GM12878 (cell line): ENCODE measurements at places on chromosomes 5 and 9. TPM values are rescaled to one million over a fixed set of nuclear protein-coding genes. Genes with fewer than 3 reads are reported as not detected.

TTLL11 gene
- total RNA-seq = 2.9 and 3.1 TPM in 2 replicates

LVRN gene
- total RNA-seq = not detected in 2 replicates

EXOC3 gene
- total RNA-seq = 48.9 and 50.3 TPM in 2 replicates

DNA sequence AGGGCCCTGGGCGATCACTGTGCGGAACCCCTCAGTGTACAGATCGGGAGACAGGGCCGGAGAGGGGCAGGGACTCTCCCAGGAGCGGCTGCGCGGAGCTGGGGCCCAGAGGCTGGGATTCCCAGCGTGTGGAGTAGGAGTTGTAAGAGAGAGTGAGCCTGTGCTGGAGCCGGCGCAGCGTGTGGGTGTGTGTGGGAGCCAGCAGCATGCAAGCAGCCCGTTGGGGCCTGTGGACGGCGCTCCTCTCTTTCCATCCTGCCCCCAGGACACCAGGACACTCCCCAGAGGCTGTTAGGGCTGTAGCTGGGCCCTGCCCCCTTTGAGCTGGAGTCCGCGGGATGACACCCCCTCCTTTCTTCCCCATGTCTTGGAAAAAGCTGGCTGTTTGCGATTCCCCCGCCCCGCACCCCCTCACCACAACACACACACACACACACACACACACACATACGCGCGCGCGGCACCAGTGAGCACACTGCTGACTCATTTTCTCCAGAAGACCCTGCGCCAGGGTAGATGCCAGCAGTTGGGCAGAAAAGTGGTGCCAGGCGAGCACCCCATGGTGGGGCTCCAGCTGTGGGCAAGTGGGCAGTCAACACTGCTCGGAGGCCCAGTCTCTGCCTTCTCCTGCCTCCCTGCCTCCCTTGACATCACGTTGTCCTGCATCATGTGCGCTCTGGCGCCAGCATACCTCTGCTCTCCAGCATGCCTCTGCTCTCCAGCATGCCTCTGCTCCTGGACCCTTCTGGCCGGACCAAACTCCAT lies 1.5 kb downstream of the COL27A1 start:
- DNase-seq = no peak
- H3K27ac ChIP-seq = no peak overlapping the region
- H3K4me3 ChIP-seq = no peak overlapping the region
- H3K36me3 ChIP-seq = no peaks in the 10 kb centered on the region
- H3K4me1 ChIP-seq = no peaks in the 10 kb centered on the region

NSG2 gene
- total RNA-seq = not detected in 2 replicates
